ENCODE measurements at places on chromosomes 6 and 20. TPM values are rescaled to one million over a fixed set of nuclear protein-coding genes. Genes with fewer than 3 reads are reported as not detected.

The PAX1 gene
- total RNA-seq: 0.19 TPM

The KHDRBS2 gene
- total RNA-seq: 0.19 TPM

The MAS1 gene
- total RNA-seq: not detected

The PRL gene
- not detected for total RNA-seq

The HLA-DRA gene
- 231 TPM for total RNA-seq

The PNLDC1 gene
- 1.5 TPM for total RNA-seq

DNA sequence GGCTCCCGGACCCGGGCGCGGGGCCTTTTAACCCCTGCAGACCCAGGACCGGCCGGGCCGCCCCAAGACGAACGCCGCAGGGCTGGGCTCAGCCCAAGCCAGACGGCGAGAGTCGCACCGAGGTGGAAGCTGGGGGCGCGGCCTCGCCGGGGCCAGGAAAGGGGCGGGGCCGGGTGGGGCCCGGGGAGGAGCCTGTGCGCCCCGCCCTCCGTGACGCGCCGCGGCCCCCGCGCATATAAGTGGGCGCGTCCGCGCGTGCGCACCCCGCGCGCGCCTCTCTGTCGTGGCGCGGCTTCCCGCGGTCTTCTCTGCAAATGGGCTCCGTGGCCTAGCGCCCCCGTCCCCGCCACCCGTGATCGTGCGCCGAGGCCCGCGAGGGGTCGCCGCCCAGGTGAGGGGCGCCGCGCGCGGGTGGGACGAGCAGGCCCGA, at the start of gene PPDPF:
PPDPF (plus strand) TSS at position 262 of the 430 bp plus-strand sequence. CDS start 544 bp downstream, outside the sequence.
- peak; percentile 71 for DNase-seq

- no peak for DNase-seq
Measured at GRCh38 chr20:60513141-60513540, 554.9 kb downstream of the CDH26 start.

DNA sequence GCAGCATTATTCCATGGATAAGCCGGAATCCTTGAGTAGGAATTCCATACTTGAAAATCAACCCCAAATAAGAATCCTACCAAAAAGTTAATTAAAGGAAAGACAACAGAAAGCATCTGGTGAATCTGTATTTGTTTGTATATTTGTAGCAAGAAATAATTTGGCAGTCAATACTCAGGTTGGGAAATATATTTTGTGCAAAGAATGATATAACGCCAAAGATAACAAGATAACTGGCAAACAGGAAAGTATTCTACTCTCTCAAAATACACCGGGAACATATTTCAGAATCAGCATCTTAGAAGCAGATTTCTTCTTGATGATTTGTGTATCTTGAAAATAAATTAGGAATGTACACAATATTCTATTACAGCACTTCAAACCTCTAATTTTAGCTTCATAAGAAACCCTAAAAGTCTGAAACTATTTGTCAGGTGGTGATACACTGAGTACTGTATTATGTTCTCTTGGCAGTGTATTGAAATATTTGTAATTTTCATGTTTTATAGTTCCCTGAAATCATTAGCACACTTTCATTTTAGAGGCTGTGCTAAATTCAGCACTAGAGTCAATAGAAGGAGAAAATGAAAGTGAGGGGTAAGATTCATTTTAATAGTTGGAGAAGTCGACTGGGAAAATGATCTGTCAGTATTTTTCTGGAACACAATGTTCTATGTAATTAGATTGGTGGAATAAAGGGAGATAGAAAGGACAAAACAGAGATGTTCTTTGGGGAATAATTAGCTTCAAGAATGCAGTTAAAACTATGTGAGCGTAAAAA, 879.7 kb upstream of the GJE1 start:
- DNase-seq: no peak

GRCh38 chr6:129981598-129981997, 36.8 kb upstream of the L3MBTL3 start:
- DNase-seq: no peak

- no peak for DNase-seq
Measured at GRCh38 chr6:107877968-107878367, 53.9 kb upstream of the SCML4 start.

DNA sequence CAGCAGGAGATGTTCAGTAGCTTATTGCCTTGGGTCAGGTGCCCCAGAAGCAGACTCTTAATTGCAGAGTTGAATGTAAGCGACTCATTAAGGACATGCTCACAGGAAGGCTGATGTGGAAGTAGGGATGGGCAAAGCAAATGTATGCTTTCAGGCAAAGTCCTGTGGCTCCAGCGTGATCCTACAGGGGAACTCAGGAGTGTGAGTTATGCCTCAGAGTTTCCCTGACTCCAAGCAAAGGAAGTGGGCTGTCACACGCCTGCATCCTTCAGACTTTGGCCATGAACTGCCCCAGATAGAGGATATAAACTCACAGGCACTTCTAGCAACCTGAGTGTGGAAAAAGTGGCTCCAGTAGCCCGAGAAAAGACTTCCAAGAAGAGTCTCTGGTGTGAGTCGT, 64.9 kb upstream of the ZNF133 start:
- no peak for DNase-seq

- no peak for DNase-seq
Measured at GRCh38 chr6:131955192-131955591, 4.0 kb upstream of the CCN2 start.

- no peak for DNase-seq
Measured at GRCh38 chr6:22108199-22108598, 188.6 kb downstream of the PRL start.

GRCh38 chr6:118252474-118252873, 295.6 kb upstream of the PLN start:
- no peak for DNase-seq

DNA sequence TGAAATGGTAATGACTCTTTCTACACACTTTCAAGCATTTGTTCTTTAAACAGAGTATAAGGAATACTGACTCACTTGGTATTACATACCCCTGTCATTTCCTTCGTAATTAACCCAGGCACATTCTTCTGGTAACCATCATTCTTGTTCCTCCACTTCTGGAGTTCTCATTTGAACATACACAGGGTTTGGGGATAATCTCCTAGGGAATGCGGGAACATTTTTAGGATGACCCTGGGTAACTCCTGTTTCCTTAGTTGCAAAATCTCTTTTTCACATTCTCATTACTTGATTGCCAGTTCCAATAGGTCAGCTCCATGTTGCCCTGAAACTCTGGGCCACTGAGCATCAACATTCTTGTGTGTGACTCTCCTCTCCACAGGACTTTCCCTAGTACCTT, 51.5 kb upstream of the E2F3 start:
- DNase-seq: no peak

All from lower leg skin (tissue), 4 donors.